ENCODE measurements at places on chromosomes 5 and 9. TPM values are rescaled to one million over a fixed set of nuclear protein-coding genes. Genes with fewer than 3 reads are reported as not detected.

DNA sequence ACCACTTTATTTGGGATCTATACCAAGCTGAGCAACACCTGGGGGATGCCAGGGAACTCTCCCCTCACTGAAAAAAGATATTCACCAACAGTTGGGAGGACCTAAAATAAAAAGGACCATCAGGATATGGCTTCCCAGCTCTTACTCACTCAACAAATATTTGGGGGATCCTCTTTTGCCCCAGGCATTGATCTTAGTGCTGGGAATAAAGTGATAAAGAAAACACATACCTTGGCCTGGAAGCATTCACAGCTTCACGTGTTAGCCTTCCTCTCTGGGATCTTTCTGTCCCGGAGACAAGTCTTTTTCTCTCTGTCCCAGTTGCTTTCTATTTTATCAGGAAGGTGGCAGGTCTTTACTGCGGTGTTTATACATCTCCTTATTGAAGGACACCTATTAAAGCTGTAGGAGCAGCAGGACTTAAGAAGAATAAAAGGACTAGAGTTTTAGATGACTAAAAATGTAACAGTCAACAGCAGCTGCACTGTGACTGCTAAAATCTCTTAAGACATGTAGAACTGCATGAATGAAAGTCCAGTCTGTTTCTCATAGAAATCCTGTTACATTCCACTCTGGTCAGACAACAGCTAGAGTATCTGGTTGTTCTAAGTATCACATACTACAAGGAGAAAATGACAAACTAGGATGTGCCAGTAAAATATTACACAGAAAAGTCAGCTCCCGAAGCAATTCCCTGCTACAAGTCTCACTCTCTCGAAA lies 90.0 kb upstream of the ITGA2 start:
- peaks cover 15% of the 10 kb centered on the region for H3K4me1 ChIP-seq
- no peak overlapping the region for H3K4me3 ChIP-seq
- no peaks in the 10 kb centered on the region for H3K27me3 ChIP-seq
- H3K36me3 ChIP-seq, result no peaks in the 10 kb centered on the region

- no peaks in the 10 kb centered on the region for H3K27me3 ChIP-seq
- no peaks in the 10 kb centered on the region for H3K36me3 ChIP-seq
- H3K27ac ChIP-seq, result no peak overlapping the region
- DNase-seq, result no peak
- H3K4me1 ChIP-seq, result no peaks in the 10 kb centered on the region
Measured at GRCh38 chr5:60455589-60455988, 244.4 kb downstream of the DEPDC1B start.

DNA sequence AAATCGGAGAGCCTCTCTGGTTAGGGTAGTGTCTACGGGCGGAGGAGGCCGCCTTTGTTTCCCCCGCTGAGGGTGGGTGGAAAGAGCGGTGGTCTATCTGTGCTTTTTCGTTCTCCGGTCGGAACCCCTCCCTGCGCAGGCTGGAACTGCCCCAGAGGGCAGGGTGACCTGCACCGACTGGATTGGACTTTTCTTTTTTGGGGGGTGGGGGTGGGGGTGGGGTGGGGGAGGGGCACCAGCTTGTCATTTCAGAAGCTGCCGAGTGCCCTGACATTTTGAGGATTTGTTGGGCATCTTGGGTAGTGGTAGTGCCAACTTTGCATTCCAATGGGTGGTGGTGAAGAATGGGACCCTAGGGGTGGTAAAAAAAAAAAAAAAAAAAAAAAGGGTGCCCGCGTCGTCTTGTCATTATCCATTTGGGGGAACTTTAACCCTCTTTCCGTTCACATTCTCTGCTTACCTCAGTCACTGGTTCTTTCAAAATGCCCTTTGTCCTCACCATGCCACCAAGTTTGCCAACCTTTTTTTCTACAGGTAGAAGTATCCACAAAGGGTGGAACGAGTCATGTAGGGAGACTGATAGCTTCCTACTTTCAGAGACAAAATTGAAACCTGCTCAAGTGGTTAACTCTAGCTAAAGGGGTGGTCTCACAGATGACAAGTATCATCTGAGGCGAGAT lies 1.3 kb downstream of the UBE2R2 start:
- H3K36me3 ChIP-seq, result no peaks in the 10 kb centered on the region
- H3K4me1 ChIP-seq, result peaks cover 55% of the 10 kb centered on the region
- peak overlapping the region; percentile 100 for H3K27ac ChIP-seq

GRCh38 chr5:173242675-173243121 lies 7.7 kb upstream of the NKX2-5 start:
- DNase-seq, result no peak
- no peak overlapping the region for H3K4me3 ChIP-seq
- peaks cover 26% of the 10 kb centered on the region for H3K4me1 ChIP-seq

- no peak overlapping the region for H3K27ac ChIP-seq
- no peak for DNase-seq
- H3K27me3 ChIP-seq, result no peaks in the 10 kb centered on the region
Measured at GRCh38 chr5:32600054-32600622, 14.8 kb downstream of the SUB1 start.

The CCDC152 gene
- total RNA-seq, result 1.3 TPM
